ENCODE measurements at places on chromosomes 16 and 17. TPM values are rescaled to one million over a fixed set of nuclear protein-coding genes. Genes with fewer than 3 reads are reported as not detected.

DNA sequence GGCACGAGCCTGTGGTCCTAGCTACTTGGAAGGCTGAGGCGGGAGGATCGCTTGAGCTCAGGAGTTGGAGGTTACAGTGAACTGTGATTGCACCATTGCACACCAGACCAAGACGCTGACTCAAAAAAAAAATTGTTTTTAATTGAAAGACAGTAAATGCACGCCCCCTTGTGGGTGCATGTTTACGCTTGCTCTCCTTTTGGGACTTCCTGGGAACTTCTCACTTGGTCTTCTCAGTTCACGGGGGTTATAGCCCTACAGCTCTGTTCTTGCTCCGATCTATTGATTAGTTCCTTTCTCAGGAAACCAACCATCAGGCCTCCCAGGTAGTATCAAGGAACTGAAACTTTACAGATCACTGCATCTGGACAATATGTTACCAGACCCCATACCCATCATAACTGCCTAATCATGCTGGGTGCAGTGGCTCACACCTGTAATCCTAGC lies 14.2 kb upstream of the RIPOR1 start:
- DNase-seq = peak; percentile 77

The MYCBPAP gene
- 0.13 TPM for total RNA-seq

- DNase-seq = no peak
These were observed 19.2 kb downstream of the RABEP2 start for GRCh38 chr16:28905800-28906372.

DNA sequence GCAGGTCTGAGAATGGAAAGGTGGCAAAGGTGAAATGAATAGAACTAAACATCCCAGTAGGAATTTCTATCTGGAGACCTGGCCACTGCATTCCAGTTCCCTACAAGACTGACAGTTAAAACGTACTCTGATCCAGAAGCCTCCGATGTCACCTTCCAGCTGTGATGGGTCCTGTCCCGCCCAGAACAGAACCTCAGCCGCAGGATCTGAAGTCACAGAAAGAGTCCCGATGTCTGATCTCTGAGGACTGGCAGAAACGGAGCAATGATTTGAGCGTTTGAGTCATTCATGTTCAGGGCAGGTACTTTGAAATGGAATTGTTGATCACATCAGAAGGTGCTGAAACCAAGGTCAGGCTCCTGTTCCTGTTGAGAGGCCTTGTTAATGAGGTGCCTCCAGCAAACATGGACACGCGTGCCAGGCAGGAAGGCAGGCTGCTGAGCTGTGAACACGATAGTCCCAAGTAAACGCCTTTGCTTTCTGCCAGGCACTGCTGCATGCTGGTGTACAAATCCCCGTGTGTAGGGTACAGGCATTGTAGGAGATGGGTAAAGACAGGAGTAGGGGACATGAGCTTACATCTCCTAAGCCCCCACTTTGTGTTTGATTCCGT lies 61.4 kb downstream of the VAT1L start:
- no peak for DNase-seq

- no peak for DNase-seq
These were observed 10.5 kb upstream of the SALL1 start for GRCh38 chr16:51161440-51162195.

The KLHL11 gene
- total RNA-seq = 31.0 TPM

- DNase-seq = no peak
These were observed 32.3 kb downstream of the AXIN2 start for GRCh38 chr17:65529040-65529633.

DNA sequence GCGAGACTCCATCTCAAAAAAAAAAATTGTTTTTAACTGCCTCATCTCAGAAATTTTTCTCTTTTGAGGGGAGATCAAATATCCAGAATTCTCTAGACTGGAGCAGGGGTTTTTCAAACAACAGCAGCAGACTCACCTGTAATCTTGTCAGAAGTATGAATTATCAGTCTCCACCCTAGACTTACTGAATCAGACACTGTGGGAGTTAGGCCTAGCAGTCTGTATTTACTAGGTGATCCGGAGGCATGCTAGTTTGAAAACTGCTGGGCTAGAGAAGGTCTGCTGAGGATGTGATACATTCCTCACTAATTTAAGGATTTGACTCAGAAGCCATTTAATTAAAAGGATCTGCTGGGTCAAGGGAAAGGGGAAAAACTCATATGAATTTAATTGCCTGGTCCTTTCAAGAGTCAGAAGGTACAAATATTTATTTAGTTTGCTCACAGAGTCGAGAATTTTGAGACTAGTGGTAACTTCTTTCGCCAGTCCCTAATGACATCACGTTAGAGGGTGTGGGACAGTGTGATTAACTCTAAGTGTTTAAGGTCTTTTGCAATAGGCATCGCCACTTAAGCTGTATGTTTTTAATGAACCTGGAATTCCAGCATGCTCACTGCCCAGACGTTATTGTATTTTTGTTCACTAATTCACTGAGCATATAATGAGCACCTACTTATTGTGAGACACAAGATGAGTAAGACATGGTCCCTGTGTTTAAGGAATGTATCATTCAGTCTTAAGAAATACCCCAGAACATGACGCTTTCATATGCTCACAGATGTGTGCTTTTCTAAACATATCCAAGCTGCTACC lies 14.2 kb downstream of the ATP6V0A1 start:
- peak; percentile 98 for DNase-seq
